ENCODE measurements at places on chromosomes 2 and 18.
A peak's percentile ranks its signal among the peaks of the same experiment; 100 is the strongest.

GRCh38 chr2:34254272-34254878, 655.3 kb upstream of the FAM98A start:
- DNase-seq: no peak

DNA sequence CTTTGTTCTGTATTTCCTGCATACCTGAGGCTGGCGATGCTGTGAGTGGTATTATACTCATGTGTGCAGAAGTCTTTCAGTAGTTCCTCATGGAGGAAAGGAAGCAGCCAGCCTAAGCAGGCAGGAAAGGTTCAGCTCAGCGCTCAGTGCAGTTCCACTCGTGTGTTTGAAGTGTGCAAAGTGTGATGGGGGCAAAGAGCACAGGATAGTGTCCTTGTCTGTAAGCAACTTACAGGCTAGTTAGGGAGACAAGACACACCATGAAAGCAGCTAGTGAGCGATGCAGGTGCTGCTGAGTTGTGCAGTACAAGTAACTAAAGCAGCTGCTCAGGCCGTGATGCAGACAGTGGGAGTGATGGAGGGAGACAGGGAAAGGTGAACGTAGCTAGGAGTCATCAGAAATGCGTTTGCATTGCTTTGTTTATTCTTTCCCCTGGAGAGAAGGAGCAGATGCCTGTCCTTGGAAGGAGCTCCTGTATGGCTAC, 146.2 kb downstream of the LDLRAD4 start:
- no peak for DNase-seq

DNA sequence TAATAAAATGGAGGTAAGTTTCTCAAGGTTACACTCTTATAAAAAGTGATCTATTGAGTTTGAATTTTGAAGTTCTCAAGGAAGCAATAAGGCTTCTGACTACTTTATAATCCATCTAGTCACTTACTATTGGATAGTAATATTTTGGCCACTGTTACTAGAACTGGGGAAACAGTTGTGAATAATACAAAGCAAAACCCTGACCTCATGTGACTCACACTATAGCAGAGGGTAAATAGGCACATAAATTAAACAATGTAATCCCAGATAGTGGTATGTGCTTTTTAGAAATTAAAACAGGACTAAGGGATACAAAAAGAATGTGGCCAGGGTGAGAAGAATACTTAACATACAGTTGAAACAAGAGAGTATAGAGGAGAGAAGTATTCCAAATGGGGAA, 78.6 kb downstream of the CALCRL start:
- DNase-seq: no peak

- no peak for DNase-seq
Observed at GRCh38 chr2:41932241-41933045, 115.4 kb upstream of the PKDCC start.

- DNase-seq: no peak
Observed at GRCh38 chr2:152617456-152618192, 99.6 kb downstream of the PRPF40A start.

DNA sequence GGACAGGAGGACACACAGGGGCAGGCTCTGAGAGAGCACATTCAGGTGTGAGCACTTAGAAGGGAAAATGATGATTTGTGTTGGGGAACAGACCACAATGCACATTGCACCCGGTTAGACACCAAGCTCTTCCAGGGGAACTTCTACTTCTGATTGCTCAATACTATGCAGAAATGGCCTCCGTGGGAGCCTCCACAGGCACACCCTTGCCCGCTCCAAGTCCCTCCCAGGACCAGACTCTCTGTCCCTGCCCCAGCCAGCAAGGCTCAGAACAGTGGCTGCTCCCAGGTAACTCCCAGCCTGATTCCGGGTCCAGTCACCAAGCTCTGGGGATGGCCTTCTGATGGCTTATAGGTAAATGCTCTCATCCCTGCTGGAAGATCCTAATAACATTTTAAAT, 56.2 kb downstream of the BCL2L11 start:
- no peak for DNase-seq

DNA sequence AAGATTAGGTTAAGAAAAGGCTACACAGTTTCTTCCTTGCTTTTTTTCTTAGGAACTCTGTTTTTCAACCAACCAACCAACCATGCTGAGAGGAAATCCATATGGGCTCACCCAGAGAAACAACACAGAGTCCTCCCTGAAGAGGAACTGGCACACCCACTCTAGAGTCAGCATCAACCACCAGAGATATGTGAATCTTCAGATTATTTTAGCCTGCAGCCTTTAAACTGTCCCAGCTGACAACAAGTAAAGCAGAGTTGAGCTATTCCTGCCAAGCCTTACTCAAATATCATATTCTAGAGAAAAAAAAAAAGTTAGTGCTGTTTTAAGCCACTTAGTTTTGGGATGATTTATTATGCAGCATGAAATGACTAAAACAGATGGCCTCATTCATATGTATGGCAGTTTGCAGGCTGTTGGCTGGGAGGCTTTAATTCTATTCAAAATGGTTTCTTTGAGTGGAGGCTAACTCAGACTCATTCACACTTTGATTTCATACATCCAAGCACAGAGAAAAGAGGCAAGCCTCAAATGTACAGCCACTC, 1637.7 kb upstream of the LRRTM1 start:
- DNase-seq: no peak

DNA sequence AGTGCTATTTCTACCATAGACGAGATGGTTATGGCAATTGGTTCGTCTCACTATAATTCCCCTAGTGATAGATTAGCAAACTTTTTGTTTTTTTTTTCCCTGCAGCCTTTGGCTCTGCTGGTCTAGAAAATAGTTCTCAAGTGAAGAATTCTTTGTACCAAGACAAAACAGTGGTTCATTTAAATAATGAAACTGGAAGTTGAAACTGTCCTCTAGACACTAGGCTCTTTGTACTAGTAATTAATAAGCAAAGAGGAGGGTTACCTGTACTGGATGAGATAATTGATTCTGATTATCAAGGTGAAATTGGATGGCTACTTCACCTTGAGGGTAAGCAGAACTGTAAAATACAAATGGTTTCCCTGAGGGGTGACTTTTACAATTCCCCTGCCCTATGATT, 156.9 kb upstream of the DCC start:
- DNase-seq: no peak

DNA sequence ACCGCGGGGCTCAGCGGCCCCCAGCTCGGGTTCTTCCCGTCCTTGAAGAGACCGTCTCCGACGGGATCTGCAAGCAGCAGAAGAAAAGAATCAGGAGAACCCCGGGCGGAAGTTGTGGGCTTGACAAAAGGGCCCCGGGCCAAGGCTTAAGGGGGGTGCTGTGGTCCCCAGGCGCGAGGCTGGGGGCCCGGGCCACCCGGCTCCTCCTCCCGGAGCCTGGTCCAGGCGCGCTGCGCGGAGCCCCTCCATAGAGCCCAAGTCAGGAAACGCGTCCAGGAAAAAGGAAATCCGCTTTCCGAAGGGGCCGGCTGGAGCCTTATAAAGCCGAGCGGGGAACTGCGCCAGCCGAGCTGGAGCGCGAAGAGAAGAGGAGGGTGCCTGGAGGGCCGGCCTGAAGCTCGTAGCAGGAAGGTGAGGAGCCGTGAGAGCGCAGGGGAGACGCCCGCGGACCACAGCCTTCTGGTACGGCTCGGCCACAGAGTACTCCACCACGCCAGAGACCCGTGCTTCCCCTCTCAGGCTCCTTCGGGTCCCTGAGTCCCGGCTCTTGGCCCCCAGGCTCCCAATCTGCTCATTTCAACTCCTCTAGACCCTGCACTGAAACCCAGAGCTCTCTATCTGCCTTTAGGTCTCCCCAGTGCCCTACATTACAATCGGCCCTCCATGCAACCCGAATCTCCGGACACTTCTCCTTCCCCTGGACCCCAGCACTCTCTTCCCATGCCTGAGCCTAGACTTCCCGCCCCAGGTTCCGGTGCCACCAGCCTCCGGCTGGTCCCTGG, 554 bp downstream of the FEV start:
- DNase-seq: no peak

GRCh38 chr2:175964195-175964594, 37.9 kb downstream of the LNPK start:
- DNase-seq: peak; percentile 25

DNA sequence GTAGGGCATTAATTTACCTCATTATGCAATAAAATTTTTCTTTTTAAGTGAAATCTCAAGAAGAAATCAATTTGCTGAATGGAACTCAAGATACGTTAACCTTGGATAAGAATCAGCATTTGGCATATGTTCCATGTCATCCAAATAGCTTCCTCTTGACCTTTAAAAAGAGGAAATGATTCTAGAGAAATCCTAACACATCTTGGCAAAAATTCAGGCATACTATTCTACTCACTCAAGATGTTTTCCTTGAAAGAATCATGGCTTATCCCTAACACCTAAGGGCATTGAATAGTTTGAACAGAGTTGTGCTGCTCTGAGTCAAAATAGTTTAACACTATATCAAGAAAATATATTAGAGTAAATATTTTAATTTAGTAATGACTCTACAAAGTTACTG, 678.0 kb downstream of the EPHA4 start:
- DNase-seq: no peak

DNA sequence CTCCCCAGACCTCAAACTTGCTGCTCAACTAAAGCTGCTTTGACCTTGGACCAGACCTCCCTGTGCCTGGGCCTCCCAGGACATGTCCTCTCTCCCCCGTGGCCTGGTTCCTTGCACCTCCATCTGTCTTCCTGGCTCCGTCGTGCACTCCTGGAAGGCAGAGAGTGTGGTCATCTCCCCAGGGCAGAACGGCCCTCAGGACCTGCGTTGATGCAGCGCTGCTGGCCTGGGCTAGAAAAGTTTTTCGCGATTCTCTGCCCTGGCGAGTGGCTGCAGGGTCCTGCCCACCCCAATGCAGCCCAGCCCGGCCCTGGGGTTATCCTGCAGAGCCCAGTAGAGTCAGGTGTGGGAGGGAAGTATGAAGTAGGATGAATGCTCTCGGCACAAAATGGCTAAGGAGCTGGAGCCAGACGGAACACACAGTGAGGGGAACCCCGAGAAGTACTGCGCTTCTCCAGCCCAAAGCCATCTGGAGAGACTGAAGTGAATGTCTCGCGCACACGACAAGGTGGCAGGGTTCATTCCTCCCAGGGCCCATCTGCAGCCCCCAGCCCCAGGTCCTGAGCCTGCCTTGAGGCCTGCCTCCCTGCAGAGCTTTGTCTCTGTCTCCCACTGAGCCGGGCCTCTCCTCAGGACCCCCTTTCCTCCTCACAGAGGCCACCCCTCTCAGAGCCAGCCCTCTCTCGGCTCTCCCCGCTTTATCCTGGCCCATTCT, 41.7 kb downstream of the ATOH8 start:
- no peak for DNase-seq

GRCh38 chr2:3025984-3026383, 351.6 kb downstream of the EIPR1 start:
- no peak for DNase-seq

GRCh38 chr2:240922982-240923537, 16.9 kb downstream of the CROCC2 start:
- DNase-seq: peak; percentile 82

- no peak for DNase-seq
Observed at GRCh38 chr2:9736021-9736420, 105.2 kb upstream of the YWHAQ start.

DNA sequence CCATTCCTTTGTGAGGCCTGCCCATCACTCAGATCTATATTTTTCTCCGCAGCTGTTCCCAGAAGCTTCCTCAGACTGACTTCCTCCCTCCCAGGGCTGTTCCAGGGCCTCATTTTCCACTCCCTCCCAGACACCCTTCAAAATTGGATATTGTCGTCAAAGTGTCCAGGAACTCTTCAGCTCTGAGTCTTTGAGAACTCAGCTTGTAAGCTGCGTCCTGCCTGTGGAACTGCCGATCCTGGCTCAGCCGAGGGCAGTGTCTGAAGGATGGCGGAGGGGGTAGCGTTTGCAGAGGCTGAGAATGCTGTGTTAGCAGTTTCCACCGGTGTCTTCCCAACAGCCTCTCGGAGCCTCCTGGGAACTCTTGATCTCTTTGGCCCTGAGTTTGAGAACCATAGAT, 27.1 kb downstream of the NCK2 start:
- no peak for DNase-seq

GRCh38 chr2:103010751-103011150, 248.9 kb downstream of the TMEM182 start:
- no peak for DNase-seq

DNA sequence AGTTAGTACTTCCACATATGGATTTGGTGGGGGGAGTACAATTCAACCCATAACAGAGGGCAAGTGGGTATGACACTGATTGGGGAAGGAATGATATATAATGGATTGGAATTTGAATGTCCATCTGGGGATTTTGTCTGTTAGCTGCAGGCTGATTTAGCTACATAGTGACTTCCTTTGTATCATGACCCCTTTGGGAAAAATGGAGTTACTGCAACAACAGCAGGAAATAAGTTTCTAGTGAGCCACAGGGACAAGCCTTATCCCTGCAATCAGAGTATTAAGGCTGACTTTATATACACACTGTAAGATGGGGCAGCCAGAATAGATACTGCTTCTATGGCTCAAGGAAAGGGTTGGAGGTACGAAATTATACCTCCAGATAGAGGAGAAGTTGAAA, 404.4 kb upstream of the MEIS1 start:
- DNase-seq: no peak

GRCh38 chr2:218853766-218854165, 5.8 kb upstream of the WNT6 start:
- DNase-seq: peak; percentile 42

GRCh38 chr2:11984316-11985158, 238.1 kb downstream of the LPIN1 start:
- no peak for DNase-seq

GRCh38 chr2:24859968-24860600, 60.0 kb downstream of the ADCY3 start:
- no peak for DNase-seq

GRCh38 chr2:156321243-156321904, 11.1 kb downstream of the NR4A2 start:
- DNase-seq: no peak

- no peak for DNase-seq
Observed at GRCh38 chr2:53727921-53728320, 39.7 kb upstream of the CHAC2 start.

GRCh38 chr2:99854236-99854852, 288.0 kb downstream of the AFF3 start:
- no peak for DNase-seq

GRCh38 chr2:216109962-216110614, 940 bp downstream of the XRCC5 start:
- no peak for DNase-seq

GRCh38 chr2:168139852-168140251, 107.5 kb downstream of the STK39 start:
- no peak for DNase-seq

DNA sequence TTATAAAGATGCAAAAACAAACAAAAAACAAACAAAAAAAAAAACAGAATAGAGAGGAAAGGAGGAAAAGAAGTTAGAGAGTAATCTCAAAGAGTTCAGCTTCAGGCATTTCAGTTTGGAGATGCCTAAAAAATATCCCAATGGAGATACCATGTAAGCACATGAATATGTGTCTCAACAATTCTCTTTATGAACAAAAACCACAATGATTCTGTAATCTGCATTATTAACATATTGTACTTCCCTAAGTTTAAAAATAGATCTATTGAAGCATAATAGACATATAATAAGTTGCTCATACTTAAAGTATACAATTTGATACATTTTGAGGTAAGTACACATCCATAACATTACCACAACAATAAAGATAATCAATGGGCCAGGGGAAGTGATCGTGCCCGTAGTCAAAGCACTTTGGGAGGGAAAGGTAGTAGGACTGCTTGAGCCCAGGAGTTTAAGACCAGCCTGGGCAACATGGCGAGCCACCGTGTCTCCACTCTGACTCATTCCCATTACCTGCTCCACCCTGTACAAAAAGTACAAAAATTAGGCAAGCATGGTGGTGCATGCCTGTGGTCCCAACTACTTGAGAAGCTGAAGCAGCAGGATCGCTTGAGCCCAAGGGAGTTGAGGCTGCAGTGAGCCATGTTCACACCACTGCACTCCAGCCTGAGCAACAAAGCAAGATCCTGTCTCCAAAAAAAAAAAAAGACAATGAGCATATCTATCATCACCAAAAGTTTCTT, 158.9 kb downstream of the ATAD2B start:
- DNase-seq: no peak

Measured in COR-L47 (cell line).